ENCODE measurements at places on chromosomes 12 and 14. TPM values are rescaled to one million over a fixed set of nuclear protein-coding genes. Genes with fewer than 3 reads are reported as not detected.

HECTD1 gene
- total RNA-seq = 382 TPM

SIX6 gene
- not detected for total RNA-seq

SPX gene
- 47.2 TPM for total RNA-seq

BEGAIN gene
- 1.3 TPM for total RNA-seq

DNA sequence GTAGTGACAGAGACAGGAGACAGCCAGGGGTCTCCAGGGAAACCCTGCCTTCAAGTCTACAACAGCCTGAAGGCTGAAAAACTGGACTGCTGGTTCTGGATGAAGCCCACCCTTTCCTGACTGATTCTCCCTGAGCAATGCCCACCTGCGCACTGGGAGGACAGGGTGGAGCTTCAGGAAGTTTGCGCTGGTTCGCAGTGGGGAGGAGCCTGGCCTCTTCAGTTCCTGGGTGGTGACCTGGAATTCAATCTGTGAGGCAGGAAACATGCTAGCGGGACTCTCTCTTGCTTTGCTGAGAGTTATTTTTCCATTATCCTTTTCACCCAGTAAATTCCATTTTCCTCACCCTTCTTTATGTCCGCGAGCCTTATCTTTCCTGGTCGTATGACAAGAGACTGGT is 600.8 kb downstream of the TRHDE start:
- no peak for DNase-seq

GRCh38 chr12:3216726-3217682 is 139.8 kb downstream of the TSPAN9 start:
- DNase-seq = no peak

DNA sequence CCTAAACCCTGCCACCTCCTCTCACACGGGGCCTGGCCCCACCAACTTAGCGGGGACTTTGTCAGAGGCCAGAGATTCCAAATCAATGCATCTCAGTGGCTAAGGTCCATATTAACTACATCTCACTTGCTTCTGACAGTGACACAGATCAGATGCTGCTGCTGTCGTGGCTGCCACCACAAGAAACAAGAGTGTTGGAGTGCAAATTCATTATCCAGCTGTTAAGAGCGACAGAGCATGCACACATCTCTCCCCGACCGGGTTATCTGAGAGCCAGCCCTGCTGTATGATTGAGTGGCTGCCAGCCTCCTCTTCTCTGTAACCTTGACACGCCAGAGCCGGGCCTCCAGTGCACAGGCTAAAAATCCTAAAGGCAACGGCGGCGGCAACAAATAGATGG is 40.2 kb downstream of the SPRING1 start:
- DNase-seq = peak; percentile 66

DNA sequence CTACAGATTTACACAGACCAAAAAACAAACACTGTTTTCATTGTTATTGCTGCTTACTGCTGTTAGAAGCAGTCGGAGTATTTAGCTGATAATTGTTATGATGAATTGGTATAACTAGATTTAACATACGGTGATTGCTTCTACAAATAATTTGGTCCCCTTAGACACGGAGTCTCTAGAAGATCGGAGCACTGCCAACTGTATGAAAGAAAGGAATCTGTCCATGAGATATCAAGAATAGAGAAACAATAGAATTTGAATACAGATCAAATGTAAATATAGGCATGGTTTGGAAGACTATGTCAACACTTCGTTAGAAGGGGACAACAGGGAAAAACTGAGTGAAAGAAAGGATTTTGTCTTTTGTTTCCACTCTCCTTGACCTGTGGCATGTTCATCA is 110.9 kb downstream of the PPP2R5E start:
- no peak for DNase-seq

DNA sequence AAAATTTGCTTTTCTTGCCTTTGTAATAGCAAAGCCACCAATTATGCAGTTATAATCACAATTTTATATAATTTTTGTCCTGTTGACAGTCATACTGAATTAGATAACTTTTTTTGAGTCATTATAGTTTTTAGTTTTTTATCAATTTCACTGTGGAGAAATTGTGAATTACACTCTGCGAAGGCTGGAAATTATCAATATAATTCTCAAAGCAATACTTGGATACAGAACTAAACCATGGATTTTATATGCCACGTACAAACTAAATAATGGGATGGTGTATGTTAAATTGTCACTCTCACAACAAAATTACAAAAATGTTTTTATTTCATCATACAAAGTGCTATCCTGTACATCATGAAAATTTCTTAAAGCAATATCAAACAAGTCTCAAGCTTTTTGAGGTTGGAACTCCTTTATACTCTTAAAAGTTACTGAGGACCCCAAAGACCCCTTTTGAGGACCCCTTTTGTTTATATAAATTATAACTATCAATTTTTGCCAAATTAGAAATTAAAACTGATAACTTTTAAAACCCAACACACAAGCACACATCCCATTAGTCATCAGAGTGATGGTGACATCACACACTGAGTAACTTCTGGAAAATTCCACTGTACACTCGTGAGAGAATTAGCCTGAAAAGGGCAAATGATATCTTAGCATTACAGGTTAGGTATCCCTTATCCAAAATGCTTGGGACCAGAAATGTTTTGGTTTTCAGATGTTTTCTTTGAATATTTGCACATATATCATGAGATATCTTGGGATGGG is 19.8 kb upstream of the AQP2 start:
- no peak for DNase-seq

DNA sequence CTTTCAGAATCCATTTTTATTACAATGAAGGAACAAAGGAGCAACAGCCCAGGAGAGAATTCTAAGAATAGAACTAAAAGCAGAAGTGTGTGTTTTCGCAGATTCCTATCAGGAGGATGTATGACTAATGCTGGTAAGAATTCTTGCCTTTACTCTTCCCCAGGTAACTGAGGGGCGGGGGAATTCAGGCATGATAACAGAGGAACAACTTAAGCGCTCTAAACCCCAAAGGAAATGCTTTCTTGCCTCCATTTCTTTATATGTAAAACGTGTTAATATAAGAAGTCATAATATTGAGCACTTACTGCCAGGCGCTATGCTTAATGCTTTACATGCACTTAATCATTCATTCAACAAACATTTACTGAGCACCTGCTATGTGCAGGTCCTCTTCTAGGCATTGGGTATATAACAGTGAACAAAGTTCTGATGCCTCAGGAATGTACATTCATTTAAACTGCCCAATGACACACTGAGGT is 4.5 kb downstream of the HCAR1 start:
- peak; percentile 22 for DNase-seq

GRCh38 chr14:96240641-96241040 is 15.4 kb upstream of the BDKRB1 start:
- no peak for DNase-seq

- no peak for DNase-seq
Measured at GRCh38 chr12:3190101-3190500, 112.9 kb downstream of the TSPAN9 start.

DNA sequence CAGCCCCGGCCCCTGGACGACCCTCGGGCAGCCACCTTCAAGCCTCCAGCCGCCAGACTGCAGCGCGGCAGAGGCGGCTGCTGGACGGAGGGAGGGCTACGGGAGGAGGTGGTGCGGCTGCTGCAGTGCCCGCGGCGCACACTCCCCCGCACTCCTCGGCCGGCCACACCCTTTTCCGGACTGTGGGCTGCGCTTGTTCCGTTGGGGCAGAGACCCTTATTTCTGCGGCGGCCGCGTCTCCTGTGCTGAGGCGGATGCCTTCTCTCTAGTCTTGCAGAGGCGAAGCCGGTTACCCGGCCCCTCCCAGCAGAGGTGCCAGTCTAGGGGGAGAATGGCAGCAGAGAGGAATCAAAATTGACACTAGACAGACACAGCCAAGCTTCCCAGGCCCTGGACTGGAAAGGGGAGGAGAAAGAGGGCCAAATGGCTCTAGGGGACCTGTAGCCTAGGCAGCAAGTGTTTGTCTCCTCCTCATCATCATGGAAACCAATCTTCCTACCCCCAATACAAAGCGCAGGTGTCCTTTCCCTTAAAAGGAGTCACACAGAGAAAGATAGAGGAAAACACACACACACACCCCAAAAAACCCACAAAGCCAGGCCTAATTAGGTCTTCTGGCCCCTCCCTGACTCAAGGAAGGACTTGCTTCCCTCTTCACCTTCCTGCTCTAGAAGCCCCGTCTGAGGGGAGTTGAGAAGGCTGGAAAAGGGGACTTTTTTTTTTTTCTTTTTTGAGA is 1.3 kb downstream of the ESYT1 start:
- DNase-seq = peak; percentile 60
